Psoas muscle (tissue), 8 donors: ENCODE measurements at places on chromosomes 6 and 20. TPM values are rescaled to one million over a fixed set of nuclear protein-coding genes. Genes with fewer than 3 reads are reported as not detected.
A peak's percentile ranks its signal among the peaks of the same experiment; 100 is the strongest.

GRCh38 chr6:138500045-138500665 is 861 bp upstream of the NHSL1 start:
- H3K4me3 ChIP-seq = no peak overlapping the region
- H3K27me3 ChIP-seq = no peaks in the 10 kb centered on the region
- no peak for DNase-seq
- no peaks in the 10 kb centered on the region for H3K4me1 ChIP-seq

DNA sequence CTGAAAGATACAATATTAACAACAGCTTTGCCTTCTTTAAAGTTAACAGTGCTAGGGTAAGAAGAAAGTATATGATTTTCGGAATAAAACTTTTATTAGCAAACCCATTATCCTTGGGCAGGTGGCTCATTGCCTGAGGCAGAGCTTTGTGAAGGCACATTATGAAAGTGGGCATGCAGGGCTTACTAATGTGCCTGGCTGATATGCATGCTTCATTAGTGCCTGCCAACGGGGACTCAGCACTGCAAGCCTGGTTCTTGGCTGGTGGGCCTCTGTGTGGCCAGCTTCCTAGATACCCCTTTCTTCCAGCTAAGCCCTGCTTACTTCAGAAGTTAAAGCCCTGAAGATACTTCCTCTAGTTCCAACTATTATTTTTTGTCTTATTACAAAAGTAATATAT is 481.6 kb downstream of the ADGRB3 start:
- no peak overlapping the region for H3K4me3 ChIP-seq
- no peaks in the 10 kb centered on the region for H3K27me3 ChIP-seq
- DNase-seq = no peak
- H3K4me1 ChIP-seq = no peaks in the 10 kb centered on the region
- no peaks in the 10 kb centered on the region for H3K36me3 ChIP-seq

GRCh38 chr6:6001443-6001842 is 5.3 kb downstream of the NRN1 start:
- no peak for DNase-seq
- H3K36me3 ChIP-seq = no peaks in the 10 kb centered on the region
- peaks cover 28% of the 10 kb centered on the region for H3K4me1 ChIP-seq
- H3K27ac ChIP-seq = no peak overlapping the region

GRCh38 chr6:125008261-125008703 is 46.0 kb downstream of the RNF217 start:
- no peak for DNase-seq
- no peak overlapping the region for H3K27ac ChIP-seq
- H3K36me3 ChIP-seq = no peaks in the 10 kb centered on the region
- no peaks in the 10 kb centered on the region for H3K27me3 ChIP-seq

DNA sequence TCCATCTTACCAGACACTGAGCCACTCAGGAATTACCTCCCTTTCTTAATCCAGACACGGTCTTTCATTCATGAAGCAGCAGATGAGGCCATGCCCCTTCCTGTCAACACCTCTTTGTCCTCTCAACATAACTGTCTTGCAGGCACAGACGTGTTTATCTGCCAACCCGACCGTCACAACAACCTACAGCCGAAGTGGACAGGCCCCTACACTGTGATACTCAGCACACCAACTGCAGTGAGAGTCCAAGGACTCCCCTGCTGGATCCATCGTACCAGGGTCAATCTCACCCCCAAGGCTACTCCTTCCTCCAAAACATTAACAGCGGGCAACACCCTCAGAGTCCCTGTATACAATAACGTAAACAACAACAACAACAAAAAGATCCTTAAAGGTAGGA is 30.6 kb upstream of the ULBP3 start:
- no peaks in the 10 kb centered on the region for H3K4me1 ChIP-seq
- H3K36me3 ChIP-seq = no peaks in the 10 kb centered on the region
- no peak overlapping the region for H3K27ac ChIP-seq
- DNase-seq = no peak
- no peak overlapping the region for H3K4me3 ChIP-seq
- H3K27me3 ChIP-seq = no peaks in the 10 kb centered on the region

- no peaks in the 10 kb centered on the region for H3K36me3 ChIP-seq
- peaks cover 7% of the 10 kb centered on the region for H3K4me1 ChIP-seq
- no peaks in the 10 kb centered on the region for H3K27me3 ChIP-seq
- DNase-seq = no peak
Measured at GRCh38 chr6:26184367-26184891, 97.2 kb downstream of the HFE start.

DNA sequence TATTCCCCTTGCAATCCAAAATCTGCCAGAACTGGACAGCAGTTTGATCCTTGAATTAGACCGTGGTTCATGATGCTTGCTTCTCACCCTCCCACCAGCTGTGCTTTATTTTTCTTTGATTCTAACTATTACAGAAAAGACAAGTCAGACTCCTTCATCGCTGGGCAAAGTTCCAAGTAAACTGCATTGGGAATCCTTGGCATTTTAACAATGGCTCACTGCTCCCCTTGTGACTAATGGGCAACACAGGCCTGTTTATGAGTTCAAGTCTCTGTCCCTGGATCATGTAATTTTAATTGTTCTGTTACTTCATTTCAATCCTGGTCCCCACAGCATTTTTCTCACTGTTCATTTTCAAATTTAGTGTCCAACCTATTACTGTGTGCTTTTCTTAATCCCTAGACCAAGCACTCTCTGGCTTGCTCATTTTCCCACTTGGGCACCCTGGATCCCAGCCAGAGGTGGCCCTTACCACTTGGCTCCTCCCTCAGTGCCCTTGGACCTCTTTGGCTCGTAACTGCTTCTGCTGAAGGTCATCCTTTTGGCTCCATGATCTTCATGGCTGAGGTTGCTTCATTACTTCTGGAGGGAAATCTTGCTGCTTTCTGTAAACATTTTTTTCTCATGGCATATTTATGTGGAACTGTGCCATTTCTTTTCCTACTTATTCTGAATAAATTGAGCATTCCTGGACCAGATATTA is 32.8 kb downstream of the PSMB9 start:
- peak; percentile 27 for DNase-seq
- H3K4me3 ChIP-seq = no peak overlapping the region

- no peaks in the 10 kb centered on the region for H3K27me3 ChIP-seq
- no peak overlapping the region for H3K27ac ChIP-seq
- no peak overlapping the region for H3K4me3 ChIP-seq
- H3K4me1 ChIP-seq = no peaks in the 10 kb centered on the region
- DNase-seq = no peak
- H3K36me3 ChIP-seq = no peaks in the 10 kb centered on the region
Measured at GRCh38 chr6:112183271-112183671, 71.1 kb downstream of the LAMA4 start.

The CD164 gene
- 218 TPM for total RNA-seq

GRCh38 chr20:42963796-42964195 is 225.9 kb downstream of the PTPRT start:
- H3K4me3 ChIP-seq = no peak overlapping the region
- no peak overlapping the region for H3K27ac ChIP-seq
- no peak for DNase-seq
- H3K36me3 ChIP-seq = no peaks in the 10 kb centered on the region
- no peaks in the 10 kb centered on the region for H3K4me1 ChIP-seq

DNA sequence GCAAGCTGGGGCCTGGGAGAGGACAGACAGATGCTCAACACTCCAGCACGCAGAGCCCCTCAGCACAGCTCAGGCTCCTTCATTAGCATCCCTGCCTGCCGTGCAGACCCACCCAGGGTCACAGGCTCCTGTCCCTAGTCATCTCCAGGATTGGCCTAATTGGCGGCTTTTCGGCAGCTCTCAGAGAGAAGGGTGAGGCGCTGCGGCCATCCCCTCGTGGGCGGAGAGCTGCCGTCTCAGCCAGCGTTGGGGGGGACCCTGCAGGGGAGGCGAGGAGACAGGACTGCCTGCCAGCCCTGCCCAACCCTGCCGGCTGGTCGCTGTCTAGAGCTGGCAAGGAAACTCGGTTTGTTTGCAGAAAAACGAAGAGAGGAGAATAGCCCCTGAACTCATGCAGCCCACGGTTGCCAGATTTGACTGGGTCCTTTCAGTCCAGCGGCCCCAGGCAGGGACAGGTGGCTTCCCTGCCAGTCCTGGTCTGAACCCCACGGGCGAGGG is 26.8 kb downstream of the BHLHE23 start:
- DNase-seq = no peak
- H3K36me3 ChIP-seq = no peaks in the 10 kb centered on the region
- no peak overlapping the region for H3K27ac ChIP-seq
- peaks cover 24% of the 10 kb centered on the region for H3K27me3 ChIP-seq
- H3K4me3 ChIP-seq = no peak overlapping the region
- no peaks in the 10 kb centered on the region for H3K4me1 ChIP-seq

DNA sequence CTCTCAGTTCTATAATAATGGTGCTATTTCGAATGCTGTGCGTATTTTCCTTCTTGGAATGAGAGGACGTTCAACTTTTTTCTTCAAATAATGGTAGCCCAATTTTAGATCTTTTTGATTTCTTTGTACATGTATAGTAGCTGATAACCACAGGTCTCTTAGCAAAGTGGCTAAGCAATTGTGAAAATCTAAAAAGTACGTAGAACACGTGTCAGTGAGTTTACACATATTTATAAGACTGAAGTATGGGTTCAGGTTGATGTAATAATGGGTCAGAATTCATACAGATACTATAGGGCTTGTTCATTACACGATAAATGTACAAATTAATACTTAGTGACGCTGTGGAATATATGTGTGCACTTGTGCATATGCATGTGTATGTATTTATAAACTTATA is 1.3 kb downstream of the SMIM13 start:
- H3K4me3 ChIP-seq = peak overlapping the region; percentile 88
- H3K27me3 ChIP-seq = no peaks in the 10 kb centered on the region
- peaks cover 18% of the 10 kb centered on the region for H3K4me1 ChIP-seq
